ENCODE measurements at places on chromosomes 1 and 21.

GRCh38 chr1:150236614-150237100 is 745 bp upstream of the ANP32E start:
- no peak for DNase-seq

DNA sequence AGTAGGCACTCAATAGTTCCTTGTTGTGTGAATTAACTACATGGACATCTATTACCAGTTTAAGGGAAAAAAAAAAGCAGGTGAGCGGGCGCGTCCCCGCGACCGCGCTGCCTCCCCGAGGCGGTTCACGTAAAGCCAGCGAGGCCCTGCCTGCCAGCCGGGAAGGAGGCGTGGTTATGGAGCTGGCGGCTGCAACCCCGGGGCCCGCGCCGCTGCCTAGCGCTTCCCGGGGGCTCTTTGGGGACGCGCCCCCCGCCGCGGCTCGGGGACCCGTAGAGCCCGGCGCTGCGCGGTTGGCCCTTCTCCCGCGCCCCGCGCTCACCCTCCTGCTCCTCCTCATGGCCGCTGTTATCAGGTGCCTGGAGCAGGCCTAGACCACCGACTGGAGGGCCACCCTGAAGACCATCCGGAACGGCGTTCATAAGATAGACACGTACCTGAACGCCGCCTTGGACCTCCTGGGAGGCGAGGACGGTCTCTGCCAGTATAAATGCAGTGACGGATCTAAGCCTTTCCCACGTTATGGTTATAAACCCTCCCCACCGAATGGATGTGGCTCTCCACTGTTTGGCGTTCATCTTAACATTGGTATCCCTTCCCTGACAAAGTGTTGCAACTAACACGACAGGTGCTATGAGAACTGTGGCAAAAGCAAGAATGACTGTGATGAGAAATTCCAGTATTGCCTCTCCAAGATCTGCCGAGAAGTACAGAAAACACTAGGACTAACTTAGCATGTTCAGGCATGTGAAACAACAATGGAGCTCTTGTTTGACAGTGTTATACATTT is 2.6 kb upstream of the CC2D1B start:
- peak; percentile 53 for DNase-seq

DNA sequence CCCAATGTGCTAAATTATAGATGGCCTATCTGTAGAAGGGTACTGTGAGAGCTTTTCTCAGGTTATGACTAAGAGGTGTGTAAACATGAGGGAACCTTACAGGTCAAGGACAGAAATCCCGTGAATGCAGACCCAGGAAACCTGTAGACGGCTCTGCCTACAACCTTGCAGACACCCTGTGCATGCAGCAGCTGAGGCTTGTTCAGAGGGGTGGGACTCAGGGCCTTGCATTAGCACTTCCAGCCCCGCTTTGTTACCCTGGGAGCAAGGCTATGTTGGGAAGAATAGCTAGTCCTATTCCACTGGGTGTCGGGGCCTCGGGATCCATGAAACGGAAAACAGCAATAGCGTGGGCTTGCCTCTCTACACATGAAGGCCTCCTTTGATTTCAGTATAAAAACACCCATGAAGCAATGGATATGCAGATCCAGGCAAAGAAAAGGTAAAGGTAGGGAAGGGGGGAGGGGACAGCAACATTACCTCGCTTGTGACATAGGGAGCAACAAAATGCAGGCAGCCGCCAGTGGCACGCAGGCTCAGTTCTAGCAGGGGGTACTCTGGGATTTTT is 9.5 kb upstream of the NDUFS5 start:
- DNase-seq: no peak

DNA sequence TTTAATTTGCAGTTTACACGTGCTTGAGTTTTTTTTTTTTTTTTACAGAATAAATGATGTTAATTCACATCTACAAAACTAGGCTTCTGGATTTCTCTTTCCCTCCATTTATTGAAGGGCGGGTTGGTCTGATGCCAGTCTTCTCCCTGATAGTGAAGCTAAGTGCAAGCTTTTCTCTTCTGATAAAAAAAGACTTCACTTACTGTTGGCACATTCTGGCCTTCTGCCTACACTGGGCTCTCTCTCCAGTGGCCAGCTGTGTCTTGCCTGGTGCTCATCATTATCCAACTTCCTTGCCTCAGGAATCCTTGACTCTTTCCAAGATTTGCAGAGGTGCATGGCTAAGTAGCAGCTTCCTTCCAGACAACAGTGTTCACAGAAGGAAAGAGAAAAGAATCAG is 7.6 kb upstream of the RAP1A start:
- DNase-seq: no peak

DNA sequence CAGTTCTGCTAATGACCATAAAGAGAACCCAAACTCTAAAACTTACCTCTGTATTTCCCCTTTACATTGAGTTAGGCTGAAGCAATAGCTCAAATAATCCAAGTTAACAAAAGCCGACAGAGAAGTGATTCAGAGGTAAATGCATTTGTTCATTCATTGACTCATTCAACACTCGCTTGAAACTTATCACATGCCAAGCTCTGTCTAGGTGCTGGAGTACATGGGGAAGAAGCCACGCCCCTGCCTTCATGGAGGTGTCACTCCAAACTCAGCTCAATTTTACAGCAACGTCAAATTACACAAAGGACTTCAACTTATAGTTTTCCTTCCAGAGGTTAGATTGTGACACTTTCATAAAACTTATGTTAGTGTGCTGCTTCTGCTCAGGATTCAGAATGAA is 45.8 kb downstream of the SLC25A24 start:
- DNase-seq: no peak

DNA sequence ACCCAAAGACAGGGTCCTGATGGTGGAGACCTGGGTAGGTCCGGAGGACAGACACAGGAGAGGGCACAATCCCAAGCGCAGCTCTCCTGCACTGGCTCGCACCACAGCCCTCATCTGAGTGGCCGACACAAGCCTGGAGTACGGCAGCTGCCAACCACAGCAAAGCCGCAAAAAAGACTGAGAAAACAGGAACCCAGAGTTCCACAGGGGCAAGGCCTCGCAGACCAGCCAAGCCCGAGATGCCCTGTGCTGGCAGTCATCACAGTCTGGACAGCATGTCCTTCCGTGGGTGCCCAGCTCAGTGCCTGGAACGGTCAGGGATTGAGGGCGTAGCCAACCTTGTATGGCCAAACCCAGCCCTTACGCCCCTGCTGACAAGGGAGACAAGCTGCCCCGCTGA is 11.4 kb downstream of the ZBTB48 start:
- DNase-seq: no peak

- DNase-seq: no peak
These were observed 7.5 kb upstream of the HSD11B1 start for GRCh38 chr1:209697126-209697525.
